ENCODE measurements at places on chromosomes 12 and 14. TPM values are rescaled to one million over a fixed set of nuclear protein-coding genes. Genes with fewer than 3 reads are reported as not detected.

DNA sequence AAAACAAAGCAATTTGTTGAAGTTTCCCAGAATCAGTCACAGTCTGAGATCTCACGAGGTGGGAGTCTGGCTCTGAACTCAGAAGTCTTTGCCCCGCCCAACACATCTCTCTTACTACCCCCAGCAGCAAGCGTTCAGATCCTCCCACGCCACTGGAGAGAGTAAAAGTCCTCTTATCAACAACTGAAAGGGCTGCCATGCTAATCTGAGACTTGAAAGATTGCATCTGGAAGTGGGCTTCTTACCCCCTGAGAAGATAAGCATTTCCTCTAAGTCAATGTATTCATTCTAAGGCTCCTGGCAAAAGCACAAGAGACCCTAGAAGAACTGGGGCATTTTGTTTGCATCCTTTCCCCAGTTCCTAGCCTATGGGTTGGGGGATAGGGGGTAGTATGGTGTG, 34.1 kb upstream of the STON2 start:
- no peak for DNase-seq

DNA sequence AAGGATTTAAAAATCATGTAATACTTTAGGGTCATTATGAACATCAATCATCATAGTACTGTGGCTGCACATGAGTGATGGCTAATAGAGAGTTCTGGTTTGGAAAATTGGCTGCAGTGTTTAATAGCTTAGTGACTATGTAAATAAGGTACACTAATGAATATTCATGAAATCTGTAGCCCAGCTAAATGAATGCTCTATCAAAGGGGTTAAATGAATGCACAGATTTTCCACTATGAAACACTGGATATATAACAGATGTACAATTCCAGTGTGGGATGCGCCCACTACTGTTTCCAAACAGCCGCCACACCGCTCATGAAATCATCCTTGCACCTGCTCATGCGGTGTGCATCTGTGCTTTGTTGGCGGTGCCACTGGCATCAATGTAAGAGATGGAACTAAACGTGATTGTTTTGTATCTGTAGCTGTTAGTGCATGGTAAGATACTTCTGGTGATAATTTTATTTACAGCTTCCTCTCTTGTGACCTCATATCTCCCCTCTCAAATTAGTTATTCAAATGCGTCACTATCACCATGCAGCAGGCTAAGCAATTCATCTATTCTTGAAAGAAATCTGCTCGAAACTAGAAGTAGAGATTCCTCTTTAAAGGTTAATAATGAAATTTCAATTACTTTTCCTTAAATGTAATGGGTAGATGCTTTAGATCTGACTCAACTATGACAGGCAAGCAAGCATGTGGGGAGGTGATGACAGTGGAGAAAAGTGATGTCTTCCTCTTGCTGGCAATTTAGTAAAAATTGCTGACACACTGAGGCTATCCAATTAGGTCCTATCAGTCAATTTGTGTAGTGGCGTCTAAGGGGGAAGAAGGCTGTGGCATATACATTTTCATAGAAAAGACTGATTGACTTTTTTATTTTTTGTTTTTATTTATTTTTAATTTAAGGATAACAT, 433.6 kb downstream of the AEBP2 start:
- no peak for DNase-seq

Gene DHH
- polyA plus RNA-seq: 0.33 TPM

- no peak for DNase-seq
Observed at GRCh38 chr14:96746101-96746500, 51.1 kb upstream of the VRK1 start.

Gene OR4N2
- polyA plus RNA-seq: not detected

DNA sequence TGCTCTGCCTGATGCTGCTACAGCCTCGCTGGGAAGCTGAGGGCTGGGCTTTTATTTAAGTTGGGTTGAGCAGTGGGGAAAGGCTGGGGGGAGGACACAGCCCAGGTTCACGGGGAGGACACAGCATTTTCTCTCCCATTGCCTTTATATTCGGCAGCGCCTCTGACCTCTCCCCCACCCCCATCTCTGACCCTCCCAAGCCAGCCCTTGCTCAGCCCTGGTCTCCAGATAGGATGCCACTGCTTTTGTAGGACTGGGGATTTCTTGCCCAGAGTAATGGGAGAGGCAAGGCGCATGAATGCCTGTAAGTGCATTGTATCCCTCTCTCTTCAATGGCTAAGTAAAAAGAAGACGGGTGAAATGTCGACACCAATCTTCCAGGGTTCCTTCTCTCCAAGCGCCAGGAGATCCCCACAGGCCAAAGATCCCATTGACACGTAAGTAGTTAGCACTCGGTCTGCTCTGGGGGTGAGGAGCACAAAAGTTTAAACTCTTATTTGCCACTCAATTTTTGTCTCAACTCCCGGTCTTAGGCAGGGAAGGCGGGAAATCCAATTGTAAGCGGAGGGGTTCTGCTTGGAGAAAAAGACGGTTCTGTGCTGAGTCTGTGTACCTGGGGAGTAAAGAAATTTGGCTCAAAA, 4.6 kb downstream of the HOXC4 start:
- DNase-seq: no peak

DNA sequence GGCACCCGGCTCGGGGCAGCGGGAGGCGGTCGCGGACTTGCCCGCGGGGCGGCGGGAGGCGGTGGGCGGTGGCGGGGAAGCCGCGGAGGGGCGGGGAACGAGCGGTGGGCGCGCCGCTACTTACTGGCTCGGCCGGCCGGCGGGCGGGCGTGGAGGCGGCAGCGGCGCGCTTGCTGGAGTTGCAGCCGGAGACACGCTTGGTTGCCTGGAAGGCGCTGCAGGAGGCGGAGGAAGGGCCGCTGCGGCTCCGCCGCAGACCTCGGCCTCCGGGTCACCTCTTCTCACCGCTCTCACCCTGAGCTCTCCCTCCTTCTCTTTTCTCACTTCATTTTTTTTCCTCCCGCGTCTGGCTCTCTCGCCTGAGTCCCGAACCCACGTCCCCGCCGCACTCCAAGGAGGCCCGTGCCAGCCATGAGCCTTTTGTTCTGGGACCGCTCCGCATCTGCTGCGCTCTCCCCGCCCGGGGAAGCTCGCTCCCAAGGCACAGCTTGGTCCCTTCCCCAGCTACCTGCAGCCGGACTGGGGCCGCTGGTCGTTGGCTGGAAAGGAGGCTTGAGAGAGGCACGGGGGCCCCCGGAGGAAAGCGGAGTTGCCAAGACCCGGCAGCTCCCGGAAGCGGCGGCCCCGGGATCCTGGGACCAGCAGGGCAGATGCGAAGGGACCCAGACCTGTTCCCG, 592 bp upstream of the KCNK10 start:
- no peak for DNase-seq

Gene TAS2R8
- polyA plus RNA-seq: not detected

DNA sequence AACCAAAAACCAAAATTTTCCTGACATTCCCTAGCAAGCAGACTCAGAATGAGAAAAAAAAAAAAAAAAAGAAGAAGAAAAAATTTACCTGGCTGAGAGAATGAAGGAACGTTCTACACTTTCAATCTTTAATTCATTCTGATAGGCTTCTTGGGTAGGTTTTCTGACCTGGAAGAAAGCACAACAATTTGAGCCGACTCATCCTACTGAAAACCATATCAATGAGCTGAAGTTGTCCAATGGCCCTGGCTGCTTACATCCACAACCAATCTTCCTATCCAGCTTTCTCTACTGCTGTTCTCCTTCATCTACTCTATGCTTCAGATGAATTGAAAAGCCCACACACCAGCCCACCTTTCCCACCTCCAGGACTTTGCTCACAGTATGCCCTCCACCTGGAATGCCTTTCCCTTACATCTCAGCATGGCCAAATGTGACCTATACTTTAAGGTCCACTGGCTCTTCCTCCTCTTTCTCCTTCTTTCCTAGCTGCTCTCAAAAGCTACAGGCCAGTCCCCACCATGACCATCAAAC, 31.6 kb upstream of the NR2C1 start:
- DNase-seq: no peak

Gene RNASE13
- 0.38 TPM for polyA plus RNA-seq

DNA sequence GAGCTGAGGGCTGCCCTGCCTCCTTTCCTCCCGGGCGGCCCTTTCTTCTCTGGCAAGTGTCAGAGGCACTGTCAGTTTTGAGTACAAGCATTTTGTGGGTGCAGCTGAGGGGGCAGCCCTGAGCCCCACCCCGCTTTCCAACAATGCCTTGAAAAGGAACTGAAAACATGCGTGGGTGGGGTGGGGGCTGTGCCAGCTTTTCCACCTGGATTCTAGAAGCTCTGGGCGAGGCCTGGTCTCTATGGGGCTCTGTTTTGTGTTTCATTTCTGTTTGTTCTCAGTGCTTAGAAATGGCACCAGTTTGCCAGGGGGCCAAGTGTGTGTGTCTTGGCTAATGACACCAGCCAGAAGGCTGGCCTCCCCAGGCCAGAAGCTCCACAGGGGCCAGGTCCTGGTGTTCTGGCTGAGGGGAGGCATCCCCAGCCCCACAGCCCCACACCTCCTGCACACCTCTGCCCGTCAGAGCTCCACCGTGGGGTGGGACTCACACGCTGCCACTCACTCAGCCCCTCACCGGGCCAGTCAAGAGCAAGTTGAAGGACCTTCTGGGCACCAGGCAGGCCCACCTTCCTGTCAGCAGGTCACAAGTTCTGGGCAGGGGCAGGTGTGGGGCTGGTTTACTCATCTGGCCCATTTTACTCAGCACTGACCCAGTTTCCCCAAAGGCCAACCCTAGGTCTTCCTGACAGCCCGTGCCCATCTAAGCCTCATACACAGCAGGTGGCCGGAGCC, 155.1 kb downstream of the CALM1 start:
- DNase-seq: no peak

- no peak for DNase-seq
Observed at GRCh38 chr14:91888641-91889476, 21.5 kb upstream of the TC2N start.

DNA sequence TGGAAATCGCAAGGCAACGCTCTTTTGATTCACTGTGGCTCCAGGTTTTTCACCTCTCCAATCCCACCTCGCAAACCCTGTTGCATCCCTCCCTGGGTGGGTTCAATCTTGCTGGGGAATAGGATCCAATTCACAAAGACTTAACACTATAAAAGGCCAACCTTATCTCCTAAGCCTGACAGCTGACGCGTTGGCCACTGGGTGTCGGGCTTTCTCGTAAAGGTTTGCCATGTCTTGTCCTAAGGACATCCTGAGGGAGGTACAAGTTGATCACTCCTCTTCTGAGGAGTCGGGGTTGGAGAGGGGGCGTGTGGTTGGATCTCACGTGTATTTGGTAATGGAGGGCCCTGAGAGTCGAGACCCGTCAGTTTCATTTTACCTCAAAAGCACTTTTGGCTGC, 112.6 kb upstream of the FZD10 start:
- DNase-seq: no peak

GRCh38 chr12:131091413-131091975, 137.8 kb downstream of the ADGRD1 start:
- no peak for DNase-seq

GRCh38 chr12:62582065-62582366, 115.4 kb downstream of the MON2 start:
- no peak for DNase-seq

GRCh38 chr12:121009741-121010140, 6.5 kb downstream of the C12orf43 start:
- DNase-seq: no peak

GRCh38 chr12:15701631-15702156, 87.5 kb downstream of the EPS8 start:
- DNase-seq: no peak

Gene FAM90A1
- polyA plus RNA-seq: 0.91 TPM

Gene ALG10
- 7.8 TPM for polyA plus RNA-seq

GRCh38 chr12:65695113-65695865, 129.0 kb upstream of the HMGA2 start:
- no peak for DNase-seq
